HS-5 (cell line): ENCODE measurements at places on chromosomes 3 and 15.

GRCh38 chr3:148833223-148833622 is 5.6 kb downstream of the CPB1 start:
- no peak for DNase-seq

DNA sequence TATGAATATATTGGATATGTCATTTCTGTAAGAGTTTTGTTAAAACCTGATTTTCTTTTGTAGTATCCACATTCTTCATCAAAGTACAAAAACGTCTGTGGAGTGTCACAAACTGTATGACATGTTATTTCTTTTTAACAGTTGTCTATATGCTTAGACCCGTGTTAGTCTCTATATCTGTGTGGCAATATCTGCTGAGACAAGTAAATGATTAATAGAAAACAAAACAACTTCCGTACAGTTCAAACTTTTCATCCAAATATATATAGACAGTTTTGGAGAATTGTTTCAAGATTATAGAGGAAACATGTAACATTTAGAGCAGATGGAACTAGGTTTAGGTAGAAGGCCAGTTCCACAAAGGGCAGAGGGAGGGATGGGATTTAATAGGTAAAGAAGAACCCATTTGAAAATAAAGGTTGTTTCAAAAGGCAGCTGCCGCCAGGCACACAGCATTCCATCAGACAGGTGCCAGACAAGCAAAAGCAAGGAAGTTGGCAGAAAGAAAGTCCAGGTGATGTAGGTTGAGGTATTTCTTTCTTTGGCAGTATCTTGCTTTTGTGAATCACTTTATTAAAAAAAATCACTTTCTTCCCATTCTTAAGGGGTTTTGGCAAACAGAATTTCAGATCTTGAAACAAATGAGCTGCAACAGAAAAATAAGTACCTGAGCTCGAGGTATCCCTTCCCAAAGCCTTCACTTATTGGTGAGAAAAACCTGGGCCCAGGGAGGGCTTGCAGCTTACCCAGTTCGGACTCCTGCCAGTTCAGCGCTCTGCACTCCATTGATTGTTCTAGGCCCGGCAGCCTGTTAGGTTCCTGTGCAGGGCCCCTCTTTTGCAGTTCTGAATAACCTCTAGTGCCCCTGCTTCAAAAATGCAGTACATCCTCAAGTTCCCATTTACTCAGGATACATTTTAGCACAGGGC is 49.0 kb downstream of the LRRN1 start:
- DNase-seq, result no peak

DNA sequence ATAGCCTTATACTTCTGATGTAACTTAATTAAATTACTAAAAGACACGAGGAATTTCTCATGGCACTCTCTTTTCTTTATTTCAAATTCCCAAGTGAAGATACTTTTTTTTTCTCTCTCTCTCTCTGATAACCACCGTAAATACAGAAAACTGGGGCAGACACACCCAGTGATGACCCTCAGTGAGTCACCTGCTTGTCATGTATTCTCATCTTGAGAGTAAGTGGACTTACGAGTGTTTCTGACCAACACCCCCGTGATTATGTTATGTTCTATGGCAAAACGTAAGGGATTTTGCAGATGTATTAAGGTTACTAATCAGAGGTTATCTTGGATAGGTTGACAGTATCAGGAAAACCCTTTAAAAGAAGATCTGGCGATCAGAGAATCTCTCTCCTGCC is 348.8 kb upstream of the ZNF717 start:
- peak; percentile 65 for DNase-seq

DNA sequence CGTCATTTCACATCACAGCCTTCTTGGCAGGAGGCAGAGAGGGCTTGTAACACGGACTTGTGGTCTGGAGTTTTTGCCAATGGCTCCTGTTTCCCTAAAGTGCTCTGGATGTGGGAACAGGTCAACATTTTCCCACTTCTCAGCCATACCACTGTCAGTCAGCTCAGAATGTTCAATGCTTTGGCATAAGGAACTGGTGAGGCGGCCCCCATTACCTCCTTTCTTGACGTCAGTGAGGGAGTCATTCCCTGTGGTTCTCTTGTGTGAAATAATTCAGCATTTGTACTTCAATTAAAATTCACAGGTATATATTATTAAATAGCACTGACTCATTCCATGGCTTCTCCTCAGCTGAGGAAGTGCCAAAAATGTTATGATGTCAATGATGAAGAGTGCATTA is 167.1 kb downstream of the P3H2 start:
- DNase-seq, result no peak

DNA sequence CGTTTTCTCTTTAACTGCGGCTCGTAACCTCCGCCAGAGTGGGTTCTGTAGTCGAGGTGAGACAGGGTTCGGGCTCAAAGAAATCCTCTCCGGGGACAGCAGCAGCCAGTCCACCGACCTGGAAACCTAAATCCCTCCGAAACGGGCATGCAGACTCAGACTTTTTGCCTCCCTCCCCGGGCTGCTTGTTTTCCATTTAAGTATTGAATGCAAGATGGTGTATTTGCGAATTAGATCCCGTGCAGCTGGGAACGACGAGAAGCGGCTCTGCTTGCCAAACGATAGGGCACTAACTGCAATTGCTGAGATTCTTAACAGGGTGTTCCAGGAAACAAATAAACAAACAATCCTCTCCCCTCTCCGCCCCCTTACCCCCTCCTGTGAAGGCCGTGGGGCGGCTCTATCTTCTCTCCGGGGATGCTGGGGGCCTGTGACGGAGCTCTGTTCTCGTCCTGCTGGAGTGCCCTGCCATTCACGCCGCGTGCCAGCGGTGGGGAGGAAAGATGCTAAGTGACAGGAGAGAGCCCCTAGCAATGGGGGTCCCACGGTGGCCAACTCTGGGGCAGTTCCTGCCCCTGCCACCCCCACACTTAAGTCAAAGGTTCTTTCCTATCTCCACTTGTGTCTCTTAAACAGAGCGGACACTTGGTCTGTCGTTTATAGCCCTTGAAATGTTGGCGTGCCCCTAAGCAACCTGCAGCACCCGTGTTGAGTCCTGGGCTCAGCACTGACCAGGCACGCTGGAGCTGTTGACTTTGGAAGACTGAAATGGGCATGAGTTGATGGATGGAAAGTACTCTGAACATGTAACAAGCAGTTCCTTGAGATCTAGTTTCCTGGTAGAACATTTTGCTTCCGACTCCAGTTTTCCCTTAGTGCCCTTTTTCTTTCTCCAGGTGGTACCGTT is 1.3 kb upstream of the ETV5 start:
- no peak for DNase-seq

GRCh38 chr3:134650431-134651346 is at the start of gene KY:
TSS of gene KY (minus strand) at chr3:134651022. CDS start at chr3:134650960, 62 bp downstream.
- DNase-seq, result no peak

DNA sequence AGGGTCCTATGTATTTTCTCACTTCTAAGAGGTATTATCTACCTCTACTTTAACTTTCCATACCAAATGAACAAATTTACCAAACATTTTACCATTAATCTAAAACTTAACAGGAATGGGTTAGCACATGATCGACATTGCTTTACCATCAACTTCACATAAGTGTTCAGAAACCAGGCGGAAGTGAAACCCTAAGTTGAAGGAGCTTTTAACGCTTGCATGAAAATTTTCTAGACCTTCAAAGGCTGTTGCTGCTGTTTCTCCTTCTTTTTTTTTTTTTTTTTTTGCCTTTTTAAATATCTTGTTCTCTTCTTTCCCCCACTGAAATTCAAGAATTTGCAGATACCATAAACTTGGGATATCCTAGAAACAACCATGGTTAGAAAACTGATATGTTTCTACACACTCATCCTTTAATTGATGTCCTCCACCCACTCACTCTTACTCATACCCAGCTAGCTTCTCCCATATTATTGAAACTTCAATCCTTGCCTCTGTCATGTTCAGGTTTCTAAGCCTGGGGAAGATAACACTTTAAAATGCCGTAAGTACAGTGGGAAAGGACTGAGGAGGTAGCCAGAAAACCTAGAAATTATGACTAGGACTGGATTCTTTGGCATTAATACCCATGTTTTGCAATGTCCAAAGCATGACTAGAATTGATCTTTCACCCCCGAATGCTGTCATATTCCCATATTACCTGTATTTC is 24.7 kb downstream of the MYO5A start:
- no peak for DNase-seq

DNA sequence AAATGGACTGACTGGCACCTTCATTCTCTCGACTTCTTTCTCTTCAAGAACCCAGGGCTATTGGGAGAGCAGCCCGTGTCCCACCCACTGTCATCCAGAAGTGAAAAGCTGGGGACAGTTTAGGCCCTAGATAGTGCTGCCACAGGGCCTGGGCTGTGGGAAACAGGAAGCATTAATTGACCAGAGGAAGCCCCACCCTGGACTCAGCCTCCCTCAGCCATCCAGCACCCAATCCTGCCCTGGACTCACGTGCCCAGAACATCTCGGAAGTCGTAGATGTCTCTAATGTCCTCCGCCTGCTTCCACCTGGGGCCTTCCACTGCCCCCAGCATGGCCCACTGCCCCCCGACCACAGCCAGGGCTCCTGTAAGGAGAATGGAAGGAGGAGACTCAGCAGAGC is 2.3 kb downstream of the CAMK1 start:
- no peak for DNase-seq
